ENCODE measurements at places on chromosomes 6 and 20.

GRCh38 chr20:62606016-62606415 is 36.3 kb upstream of the SLCO4A1 start:
- no peak for DNase-seq

DNA sequence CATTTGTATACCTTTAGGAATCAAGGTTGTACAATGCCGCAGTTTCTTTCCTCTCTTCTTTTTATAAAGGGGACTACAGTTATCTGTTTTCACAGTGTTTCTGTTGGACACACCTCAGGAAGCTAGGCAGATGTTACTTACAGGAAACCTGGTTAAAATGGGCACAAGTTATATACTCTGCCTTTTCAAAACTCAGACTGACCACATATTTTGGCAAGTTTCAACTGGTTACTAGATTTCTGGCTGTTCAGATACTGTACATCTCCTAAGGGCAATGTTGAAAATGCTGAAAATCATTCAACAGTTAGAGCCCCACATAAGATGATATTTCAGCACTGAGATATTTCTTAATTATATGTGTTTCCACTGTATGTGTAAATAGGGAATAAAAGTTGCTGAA is 92.5 kb upstream of the SLC35B3 start:
- DNase-seq, result no peak

GRCh38 chr6:138480279-138480949 is 18.9 kb downstream of the NHSL1 start:
- no peak for DNase-seq

GRCh38 chr6:12369781-12370262 is 79.7 kb downstream of the EDN1 start:
- no peak for DNase-seq

DNA sequence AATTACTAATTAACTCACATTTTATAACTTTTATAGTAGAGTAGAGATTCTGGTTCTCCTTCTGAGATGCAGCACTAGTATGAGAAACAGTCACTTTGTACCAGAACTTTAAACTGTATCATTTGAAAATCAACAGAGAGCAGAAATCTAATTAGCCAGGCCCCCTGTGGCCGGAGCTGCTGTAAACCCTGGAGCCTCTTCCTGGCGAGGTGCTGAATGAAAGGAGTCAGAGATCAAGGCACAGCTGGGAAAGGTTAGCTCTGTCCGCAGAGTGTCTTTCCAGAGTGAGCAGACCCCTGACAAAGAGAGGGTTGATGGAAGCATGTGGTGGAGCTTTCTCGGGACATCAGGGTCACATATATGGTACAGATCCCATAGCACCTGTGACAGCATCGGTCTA is 703.8 kb downstream of the RFPL4B start:
- DNase-seq, result no peak

DNA sequence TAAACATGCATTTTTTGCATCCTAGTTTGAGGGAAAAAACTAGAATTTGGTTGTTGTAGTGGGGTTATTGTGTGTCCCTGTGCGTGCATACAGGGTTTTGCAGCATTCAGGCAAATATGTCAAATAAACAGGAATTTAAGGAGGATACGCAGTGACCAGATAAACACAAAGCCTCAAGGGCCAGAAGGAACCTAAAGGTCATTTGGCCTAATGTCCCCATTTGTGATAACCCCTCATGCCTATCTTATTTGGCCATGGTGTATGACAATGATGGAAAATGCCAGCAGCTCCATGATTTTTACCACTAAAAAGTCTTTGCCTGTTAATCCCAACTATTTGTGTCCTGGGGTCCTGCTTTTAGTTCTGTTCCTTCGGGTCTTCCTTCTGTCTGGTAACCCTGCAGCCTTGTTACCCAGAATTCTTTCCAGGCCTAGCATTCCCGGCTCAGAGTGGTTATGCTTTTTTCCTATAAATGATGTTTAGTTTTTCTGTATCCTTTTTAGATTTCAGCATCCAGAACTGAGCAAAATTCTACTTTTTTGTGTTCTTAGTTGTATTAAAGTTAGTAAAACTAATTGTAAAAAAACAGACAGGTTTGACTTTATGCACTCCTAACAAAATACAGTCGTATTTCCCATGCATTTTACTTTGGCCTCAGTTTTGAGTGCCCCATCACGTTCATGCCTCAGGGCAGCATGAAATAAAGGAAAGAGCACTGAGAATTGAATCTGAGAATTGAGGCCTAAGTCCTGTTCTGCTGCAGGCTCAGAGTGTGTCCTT is 4.4 kb downstream of the STX16 start:
- no peak for DNase-seq

- DNase-seq, result no peak
Observed at GRCh38 chr20:51583499-51583898, 41.0 kb upstream of the NFATC2 start.

DNA sequence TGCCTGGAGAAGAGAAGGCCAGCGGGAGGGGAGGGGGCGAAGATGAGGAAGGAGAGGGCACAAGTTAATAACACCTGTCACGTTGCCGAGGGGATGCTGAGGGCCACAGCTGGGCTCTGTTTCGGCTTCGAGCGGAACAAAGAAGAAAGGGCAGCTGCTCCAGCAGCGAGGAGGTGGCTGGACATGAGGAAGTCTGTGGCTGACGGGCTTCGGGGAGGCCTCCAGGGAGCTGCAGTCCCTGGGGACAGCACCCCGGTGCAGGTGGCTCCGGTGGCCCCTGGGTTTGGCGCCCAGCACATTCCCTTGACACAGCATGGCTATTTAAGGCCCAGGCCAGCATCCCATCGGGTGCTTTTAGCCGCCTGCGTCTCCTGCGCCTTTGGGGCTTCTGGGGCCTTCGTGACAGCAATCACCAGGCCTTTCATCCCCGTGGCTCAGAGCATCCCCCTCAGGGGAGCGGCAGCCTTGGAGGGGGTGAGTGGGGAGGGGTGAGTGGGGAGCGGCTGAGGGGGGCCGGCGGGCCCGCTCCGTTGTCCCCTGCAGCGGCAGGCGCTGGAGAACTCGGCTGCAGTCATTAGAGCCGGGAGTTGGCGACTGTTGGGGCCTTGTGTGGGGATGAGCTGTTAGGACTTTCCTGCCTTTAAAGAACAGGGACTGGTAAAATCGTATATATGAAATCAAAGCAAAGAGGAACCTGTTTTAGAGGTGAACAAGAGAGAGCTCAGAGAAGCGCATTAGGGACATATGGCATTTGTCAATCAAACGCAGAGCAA is 99.0 kb downstream of the TMEM242 start:
- DNase-seq, result no peak
